Renal cortex interstitium (tissue), 15 donors: ENCODE measurements at places on chromosomes 2 and 18.

DNA sequence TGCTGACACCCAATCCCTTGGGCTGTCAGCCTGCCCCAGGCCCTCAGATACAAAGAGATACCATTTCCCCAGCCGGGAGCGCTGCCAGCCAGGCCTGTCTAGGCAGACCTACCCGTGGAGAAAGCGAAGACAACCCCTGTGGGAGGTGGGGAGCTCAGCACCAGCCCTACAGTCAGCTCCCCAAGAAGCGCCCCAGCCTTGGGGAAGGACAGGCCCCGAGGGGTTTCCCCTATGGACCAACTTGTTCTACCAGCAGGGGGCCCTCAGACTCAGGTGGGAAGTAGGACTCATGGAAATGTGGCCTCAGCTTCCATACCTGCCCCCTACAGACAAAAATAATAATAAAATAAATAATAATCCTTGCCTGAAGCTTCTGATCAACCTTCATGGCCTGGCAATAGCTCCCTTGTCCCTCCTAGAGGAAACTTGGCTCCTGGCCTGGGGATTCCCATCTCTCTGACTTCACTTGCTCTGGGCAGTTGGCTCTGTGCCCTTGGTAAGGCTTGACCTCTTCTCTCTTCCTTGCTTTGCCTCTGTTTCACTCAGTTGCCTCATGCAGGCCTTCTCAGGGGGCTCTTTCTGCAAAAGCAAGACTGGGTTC is 7.0 kb downstream of the SLC35F6 start:
- no peak for DNase-seq

GRCh38 chr2:206619011-206619410 is 23.3 kb upstream of the FAM237A start:
- no peak for DNase-seq

DNA sequence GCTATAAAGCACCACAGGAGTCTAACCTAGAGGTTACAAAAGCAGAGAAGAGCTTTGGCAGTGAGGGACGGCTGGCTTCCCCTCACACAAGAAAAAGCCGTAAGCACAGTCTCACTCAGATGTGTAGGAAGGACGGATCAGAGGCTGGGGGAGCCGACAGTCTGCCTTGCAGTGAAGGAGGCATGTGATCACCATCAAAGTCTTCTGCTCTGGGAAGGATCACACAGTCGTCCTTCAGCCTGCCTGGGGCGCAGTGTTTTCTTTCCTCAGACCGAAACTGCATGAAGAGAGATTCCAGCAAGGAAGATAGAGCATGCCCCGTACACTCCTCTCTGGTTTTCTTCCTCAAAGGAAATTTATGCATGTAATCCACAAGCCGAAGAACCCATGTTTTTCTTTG is 24.1 kb downstream of the GATA6 start:
- no peak for DNase-seq

- DNase-seq: no peak
Observed at GRCh38 chr18:36608107-36608506, 220.7 kb downstream of the TPGS2 start.

DNA sequence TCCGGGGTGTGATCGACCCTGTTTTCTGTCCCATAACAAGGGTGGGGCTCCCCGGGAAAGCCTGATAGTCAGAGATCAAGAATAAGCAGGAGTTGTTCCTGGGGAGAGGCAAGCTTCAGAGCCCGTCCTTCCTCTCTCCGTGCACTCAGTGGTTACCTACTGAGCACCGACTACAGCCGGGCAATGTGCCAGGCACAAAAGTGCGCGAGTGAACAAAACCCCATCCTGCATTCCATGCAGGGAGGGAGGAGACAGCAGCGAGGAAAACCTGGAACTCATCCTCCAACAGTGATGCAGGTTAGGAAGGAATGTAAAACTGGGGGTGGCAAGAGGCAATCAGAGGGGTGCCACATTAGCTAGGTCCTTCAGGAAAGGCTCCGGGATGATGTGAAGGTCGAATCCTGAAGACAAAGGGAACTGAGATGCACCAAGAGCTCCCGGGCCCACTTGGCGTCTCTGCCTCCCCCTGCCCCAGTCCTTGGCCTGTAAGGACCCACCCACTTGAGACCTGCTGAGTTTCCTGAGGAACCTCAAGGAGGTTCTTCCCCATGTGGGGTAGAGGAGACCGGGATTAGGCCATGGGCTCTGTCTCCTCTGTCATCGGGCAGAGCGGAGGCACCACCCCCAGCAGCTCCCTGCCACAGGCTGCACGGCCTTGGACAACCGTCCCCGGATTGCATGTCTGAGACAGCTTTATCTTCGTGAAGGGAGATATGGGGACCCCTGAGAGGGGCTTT is 198.2 kb downstream of the NDUFA10 start:
- DNase-seq: no peak
